RPMI7951 (cell line): ENCODE measurements at places on chromosomes 6 and 20.
A peak's percentile ranks its signal among the peaks of the same experiment; 100 is the strongest.

GRCh38 chr6:53615633-53616449 is 49.7 kb downstream of the KLHL31 start:
- DNase-seq = peak; percentile 55

GRCh38 chr6:168937054-168937453 is 316.6 kb downstream of the THBS2 start:
- peak; percentile 43 for DNase-seq

GRCh38 chr6:139422105-139423036 is 47.9 kb upstream of the CITED2 start:
- DNase-seq = no peak

- DNase-seq = peak; percentile 55
Observed at GRCh38 chr20:17885544-17885943, 83.0 kb downstream of the SNX5 start.

GRCh38 chr6:147922799-147923198 is 414.3 kb downstream of the SAMD5 start:
- no peak for DNase-seq

GRCh38 chr6:5132731-5133130 is 47.6 kb downstream of the PPP1R3G start:
- no peak for DNase-seq

DNA sequence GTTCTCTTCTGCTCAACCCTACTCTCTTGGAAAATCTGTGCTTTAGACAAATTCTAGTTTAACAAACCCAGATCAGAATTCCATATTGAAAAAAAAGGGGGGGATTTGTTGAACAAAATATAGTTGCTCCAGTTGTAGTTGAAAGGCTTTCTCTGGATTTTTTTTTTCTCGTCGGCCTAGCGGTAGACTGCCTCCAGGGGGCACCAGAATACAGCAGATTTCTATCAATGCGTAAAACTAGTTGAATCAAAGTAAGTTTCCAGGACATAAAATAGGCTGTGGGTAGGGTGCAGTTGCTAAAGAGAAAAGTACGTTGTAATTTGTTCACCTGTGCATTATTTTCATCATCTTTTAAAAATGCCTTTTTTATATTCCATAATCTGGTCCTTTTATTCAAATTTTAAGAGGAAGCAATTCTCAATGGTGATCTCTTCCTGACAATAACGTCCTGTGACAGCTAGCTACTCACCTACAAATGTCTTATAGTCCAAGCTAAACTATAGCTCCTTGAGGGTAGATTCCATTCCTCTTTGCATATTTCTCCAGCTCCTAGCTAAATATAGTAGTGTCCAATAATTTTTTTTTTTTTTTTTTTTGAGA is 105.4 kb downstream of the PERP start:
- peak; percentile 42 for DNase-seq

DNA sequence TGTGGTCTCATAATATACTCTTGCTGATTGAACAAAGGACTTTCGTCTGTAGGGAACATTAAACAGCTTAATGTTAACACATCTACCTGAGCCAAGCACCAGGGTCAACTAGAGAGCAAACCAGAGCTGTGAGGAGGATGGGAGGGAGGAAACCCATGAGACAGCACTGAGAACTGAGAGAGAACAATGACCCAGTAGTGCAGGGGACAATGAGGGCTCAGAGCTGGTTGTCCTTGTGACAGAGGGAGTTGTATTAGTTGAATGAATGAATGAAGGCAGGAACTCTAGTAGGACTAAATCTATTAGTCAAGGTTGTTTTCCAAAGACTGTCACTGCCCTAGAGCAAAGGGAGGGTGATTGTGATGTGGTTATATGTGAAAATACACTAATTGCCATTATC is 28.2 kb upstream of the GSTA4 start:
- DNase-seq = no peak

DNA sequence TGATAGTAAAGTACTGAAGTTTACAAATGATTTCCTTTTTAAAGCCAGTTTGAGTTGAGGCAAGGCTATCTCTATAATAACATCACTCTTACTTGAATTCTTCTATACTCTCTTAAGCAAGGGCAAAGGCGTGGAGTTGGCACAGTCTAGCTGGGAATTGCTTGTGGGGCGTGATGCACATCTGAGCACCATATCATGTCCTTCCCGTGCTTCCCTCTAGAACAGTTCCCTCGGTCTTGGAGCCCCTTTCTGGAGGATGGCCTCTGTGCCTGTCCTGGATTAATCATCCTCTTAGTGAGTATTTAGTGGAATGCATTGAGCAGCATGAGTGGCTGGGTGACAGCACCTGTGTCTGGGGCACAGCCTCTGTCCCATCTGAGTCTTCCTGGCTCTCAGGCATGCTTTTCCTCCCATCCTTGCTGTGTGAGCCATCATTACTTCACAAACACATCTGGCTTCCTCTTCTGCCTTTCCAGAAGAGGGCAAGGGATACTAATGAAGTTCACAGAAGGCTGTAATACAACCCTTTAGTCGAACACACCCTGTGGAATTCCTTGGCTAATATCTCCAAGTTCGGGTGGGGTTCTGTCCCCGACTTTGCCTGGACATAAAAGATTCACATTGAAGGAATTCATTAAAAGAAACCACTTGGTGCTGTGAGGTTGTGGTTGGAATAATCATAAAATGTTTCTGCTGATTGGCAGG is 188.2 kb downstream of the FNDC1 start:
- no peak for DNase-seq

DNA sequence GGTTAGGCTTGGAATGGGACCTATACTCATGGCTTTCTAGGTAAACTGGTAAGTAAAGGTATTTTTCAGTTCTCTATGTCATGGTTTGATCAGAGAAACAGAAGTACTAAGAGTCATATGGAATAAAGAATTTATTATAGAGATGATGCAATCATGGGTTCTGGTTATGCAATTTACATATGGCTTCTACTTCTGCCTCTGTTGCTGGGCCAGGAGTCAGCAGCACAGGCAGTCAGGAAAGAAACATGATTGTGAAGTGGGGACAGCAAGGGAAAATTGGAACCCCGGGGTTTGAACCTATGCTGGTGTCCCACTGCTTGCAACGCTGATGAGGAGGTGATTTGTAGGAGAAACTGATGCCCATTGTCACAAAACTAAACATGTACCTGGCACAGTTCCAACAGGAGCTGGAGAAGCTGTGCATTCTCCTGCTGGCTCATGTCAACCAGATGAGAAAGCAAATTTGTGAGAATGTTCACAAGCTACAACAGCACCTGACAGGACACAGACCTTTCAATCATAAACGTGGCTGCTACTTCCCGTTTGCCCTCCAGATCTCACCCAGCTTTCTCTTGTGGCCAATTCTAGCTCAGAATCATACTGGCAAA is 887.1 kb downstream of the TFAP2A start:
- DNase-seq = no peak

- DNase-seq = no peak
Observed at GRCh38 chr6:79670789-79671188, 39.7 kb downstream of the SH3BGRL2 start.

DNA sequence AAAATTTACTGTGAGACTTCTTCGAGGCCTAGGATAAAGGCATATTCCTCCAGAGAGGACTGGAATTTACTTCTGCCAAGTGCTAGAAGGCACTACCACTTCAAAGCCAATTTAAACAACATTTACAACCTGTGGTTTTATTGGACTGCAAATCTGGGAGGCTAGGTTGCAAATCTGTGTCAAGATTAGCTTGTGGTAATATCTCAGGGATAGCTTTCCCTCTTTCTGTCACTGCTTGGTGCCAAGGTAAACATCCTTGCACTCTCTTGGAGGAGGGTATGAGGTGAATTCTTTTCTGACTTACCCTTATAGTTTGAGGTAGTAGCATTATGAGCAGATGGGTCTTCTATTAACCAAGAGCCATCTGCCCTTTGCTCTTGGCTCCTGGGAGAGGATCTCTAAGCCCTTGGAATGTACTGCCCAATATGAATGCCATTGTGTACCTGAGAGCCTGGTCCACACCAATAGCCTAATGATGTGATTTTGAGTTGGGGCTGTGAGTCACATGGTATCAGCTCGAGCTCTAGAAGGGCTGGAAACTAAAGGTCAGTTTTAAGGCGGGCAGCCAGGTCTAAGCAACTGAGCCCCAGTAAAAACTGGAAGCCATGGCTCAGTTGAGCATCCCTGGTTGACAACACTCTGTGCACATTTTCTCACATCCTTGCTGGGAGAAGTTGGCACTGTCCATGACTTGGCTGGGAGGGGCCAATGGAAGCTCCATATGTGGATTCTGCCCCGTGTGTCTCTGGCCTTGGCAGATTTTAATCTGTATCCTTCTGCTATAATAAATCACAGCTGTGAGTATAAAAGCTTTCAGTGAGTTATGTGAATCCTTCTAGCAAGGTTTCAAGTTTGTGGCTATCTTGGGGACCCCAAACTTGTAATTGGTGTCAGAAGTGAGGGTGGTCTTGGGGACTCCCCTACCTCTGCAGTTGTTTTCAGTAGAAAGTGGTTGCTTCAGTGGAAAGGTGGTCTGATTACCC is 188.1 kb downstream of the UBE3D start:
- DNase-seq = peak; percentile 88

- peak; percentile 73 for DNase-seq
Observed at GRCh38 chr6:13354331-13355042, 26.1 kb upstream of the TBC1D7 start.

- no peak for DNase-seq
Observed at GRCh38 chr20:48214601-48215000, 429.3 kb upstream of the SULF2 start.

DNA sequence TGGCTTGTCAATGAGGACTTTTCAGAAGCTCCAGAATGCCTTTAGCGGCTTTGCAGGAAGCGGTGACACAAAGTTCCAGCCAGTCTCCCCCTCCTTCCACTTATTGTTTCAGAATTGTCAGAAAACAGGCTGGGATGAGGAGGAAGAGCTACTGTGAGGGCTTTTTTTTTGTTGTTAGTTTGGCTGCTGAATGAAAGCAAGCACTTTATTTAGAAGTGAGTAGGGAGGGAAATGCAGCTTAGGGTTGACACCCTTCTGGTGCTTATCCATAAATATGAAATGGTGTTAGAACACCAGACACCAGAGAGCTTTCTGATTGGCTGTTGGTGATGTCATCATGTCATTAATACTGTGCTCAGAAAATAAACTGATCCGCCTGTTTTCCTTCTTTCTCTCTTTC is 251.5 kb downstream of the SOX4 start:
- DNase-seq = no peak

DNA sequence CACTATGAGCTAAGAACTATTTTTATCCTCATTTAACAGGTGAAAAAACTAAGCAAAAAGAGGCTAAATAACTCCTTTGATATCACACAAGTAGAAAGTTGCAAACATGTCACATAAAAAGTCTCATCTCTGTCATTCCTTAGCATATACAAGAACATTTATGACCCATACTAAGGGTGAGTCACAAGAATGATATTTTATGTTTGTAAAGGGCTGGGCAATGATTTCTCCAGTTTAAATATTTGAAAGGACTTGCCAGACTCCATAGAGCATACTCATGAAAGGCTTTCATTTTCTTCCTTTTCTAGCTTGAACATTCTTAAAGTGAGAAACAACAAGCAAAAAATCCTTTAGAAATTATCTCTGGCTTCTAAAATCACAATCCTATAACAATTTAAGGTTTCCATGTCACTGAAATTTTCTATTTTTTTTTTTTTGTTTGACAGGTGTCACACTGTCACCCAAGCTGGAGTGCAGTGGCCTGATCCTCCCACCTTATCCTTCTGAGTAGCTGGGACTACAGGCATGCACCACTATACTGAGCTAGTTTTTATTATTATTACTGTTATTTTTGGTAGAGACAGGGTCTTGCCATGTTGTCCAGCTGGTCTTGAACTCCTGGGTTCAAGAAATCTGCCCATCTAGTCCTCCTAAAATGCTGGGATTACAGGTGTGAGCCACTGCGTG is 338.0 kb upstream of the KHDRBS2 start:
- DNase-seq = no peak

GRCh38 chr6:30829033-30829432 is 55.3 kb upstream of the DDR1 start:
- DNase-seq = no peak

DNA sequence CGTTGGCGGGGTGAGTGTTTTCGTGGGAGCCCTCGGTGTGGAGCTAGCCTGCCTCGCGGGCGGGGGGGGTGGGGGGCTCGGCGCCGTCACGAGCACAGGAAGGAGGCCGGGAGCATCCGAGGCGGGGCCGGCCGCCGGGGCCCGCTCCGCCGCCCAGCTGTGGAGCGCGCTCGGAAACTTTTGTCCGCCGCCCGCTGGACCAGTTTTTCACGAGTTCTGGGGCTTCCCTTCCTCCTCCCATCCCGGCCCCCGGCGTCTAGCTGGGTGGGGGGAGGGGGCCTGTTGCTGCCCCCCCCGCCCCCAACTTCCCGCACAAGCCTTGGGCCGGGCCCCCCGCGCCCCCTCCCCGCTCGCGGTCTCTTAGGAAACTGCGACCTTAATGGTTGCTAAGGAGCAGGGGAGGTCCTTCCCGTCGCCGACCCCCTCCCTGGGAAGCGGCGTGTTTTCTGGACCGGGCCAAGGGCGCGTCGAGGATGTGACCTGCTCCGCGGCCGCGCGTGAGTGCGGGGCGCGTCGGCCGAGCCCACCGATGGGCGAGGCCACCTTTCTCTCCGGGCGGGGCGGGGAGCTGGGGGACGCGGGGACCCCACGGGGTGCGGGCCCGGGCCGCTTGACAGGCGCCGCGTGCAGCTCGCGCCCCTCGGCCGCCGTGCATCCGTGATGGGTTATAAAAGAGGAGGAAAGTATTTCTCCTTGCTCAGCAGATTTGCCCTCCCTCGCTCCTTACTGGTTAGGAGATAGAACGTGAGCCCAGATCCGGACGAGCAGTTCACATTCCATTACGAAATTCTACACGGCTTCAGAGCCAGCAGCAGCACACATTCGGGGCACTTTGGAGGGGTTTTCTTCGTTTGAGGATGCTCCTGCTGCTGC is 1.4 kb downstream of the RREB1 start:
- DNase-seq = peak; percentile 71

GRCh38 chr6:84082689-84083265 is 49.2 kb downstream of the MRAP2 start:
- no peak for DNase-seq

- DNase-seq = no peak
Observed at GRCh38 chr6:71498638-71499037, 210.0 kb downstream of the OGFRL1 start.

- no peak for DNase-seq
Observed at GRCh38 chr6:39062014-39062740, 13.6 kb downstream of the GLP1R start.

GRCh38 chr20:17504066-17504897 is 26.9 kb downstream of the BFSP1 start:
- DNase-seq = peak; percentile 9

DNA sequence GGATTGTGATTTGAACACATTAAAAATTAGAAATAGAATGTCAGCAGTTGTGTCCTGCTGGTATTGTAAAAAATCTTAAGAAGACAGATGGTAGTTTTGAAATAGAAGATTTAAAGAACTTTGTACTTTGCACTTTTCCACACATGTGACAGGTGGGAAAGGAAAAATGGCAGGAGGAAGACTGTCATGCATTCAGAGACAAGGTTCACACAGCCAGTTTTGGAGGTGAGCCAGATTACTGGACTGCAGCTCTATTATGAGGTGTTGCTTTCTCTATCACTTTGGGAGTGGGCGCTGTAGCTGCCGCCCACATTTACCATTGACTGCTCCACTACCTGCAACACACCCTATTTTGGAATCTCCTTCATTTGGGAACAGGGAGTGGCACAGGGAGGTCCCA is 12.1 kb upstream of the NDUFAF4 start:
- no peak for DNase-seq
